ENCODE measurements at places on chromosomes 6 and 20.

- H3K27me3 ChIP-seq, result no peaks in the 10 kb centered on the region
- no peaks in the 10 kb centered on the region for H3K4me1 ChIP-seq
- no peak overlapping the region for H3K4me3 ChIP-seq
- no peaks in the 10 kb centered on the region for H3K36me3 ChIP-seq
- H3K27ac ChIP-seq, result no peak overlapping the region
Measured at GRCh38 chr6:49913636-49914375, 47.5 kb upstream of the CRISP1 start.

DNA sequence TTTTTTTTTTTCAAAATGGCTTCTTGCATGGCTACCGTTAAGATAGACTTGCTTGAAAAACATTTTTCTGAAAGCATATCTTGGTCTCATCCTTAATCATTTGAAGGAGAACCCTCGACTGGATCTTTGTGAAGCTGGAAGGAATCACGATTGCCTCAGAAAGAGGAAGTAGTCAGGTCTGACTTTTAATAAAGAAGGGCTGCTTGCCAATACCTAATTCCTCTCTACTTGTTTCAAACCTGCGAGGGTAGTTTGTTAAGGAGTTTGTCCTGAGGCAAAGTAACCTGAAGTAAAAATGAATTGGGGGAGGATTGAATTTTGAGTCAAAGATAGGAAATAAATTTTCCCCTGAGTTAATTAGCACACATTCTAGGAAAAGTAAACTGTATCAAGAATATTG, 288.1 kb upstream of the MAP3K7 start:
- no peaks in the 10 kb centered on the region for H3K36me3 ChIP-seq
- H3K4me1 ChIP-seq, result no peaks in the 10 kb centered on the region
- H3K27ac ChIP-seq, result no peak overlapping the region
- no peak overlapping the region for H3K4me3 ChIP-seq
- DNase-seq, result no peak

- no peaks in the 10 kb centered on the region for H3K4me1 ChIP-seq
- H3K4me3 ChIP-seq, result no peak overlapping the region
- H3K27ac ChIP-seq, result no peak overlapping the region
- no peaks in the 10 kb centered on the region for H3K27me3 ChIP-seq
Measured at GRCh38 chr20:15831201-15831600, 742.0 kb downstream of the KIF16B start.

DNA sequence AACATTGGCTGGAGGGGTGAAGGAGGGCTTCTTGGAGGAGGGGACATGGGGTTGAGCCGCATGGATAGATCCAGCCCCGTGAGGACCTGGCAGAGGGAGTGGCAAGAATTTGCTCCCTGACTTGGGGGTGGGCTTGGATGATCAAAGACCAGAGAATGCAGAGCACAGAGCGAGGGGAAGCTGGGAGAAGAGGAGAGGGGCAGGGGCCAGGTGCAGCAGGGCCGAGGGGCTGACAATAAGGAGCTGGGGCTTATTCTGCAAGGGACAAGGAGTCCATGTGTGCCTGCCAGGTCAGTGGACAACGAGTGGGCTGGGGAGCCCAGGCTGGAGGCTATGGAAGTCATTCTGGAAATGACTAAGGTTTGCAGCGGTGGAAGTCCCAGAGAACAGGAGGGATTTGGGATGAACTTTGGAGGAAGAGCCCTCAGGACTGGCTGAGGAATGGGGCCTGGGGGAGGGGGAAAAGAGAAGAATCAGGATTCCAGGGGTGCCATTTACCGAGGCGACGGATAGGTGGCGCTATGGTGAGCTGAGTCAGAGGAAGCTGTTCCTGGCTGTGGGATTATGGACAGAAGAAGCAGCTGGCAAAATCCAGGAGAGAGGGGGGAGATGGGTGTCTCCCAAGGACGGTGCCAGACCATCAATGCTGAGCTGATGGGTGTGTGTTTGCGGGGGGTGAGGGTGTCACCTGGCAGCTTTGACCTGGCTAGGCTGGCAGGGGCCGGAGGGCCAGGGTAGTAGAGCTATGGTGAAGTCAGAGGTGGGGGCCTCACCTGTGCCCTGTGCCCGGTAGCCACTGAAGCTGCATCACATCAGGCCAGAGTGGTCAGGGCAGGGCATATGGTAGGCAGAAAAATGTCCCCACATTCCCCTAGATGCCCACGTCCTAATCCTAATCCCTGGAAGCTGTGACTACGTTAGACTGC, 7.8 kb downstream of the KCNG1 start:
- H3K4me1 ChIP-seq, result no peaks in the 10 kb centered on the region
- peaks cover 37% of the 10 kb centered on the region for H3K27me3 ChIP-seq
- H3K4me3 ChIP-seq, result no peak overlapping the region

GRCh38 chr6:11963756-11964500, 48.2 kb upstream of the HIVEP1 start:
- H3K4me3 ChIP-seq, result no peak overlapping the region

GRCh38 chr6:4670290-4670689, 105.9 kb upstream of the CDYL start:
- no peaks in the 10 kb centered on the region for H3K4me1 ChIP-seq
- DNase-seq, result no peak
- peaks cover 5% of the 10 kb centered on the region for H3K27me3 ChIP-seq

DNA sequence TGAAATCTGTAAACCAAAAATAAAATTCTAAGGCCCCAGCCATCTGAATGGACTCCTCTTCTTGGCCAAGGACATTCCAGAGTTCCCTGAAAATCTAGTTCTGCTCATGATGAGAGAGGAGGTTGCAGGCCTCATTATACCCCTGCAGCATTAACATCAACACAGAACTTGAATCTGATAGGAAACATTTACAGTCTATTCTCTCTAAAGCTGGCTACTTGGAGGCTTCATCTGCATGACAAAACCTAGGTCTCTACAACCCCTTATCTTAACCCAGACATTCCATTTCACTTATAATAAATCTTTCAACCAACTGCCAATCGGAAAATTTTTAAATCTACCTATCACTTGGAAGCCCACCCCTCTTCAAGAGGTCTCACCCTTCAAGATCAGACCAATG, 15.7 kb downstream of the RTN4IP1 start:
- no peak overlapping the region for H3K4me3 ChIP-seq
- peaks cover 43% of the 10 kb centered on the region for H3K4me1 ChIP-seq
- peak overlapping the region; percentile 80 for H3K27ac ChIP-seq
- no peak for DNase-seq
- H3K36me3 ChIP-seq, result peaks cover 26% of the 10 kb centered on the region

DNA sequence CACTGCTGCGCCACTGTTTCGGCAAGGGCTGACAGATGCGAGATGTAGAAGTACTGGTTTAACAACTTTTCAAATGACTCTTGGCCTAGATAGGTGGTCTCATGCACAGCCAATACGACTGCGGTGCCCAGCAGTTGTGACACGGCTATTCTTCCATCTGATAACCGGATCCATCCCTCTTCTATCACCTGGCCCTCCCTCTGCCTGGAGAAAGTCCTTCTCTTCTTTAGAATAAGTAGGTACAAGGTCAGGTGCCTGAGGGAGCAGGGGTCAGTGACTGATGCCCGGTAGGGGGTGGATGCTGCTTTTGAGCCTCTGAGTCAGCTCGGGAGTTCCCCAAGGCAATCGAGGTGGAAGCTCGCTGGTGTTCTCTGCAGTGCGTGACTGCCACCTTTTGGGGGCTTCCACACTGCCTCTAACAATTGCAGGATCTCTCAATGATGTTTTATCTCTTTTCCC, 166.8 kb upstream of the GRIK2 start:
- no peaks in the 10 kb centered on the region for H3K36me3 ChIP-seq
- H3K27ac ChIP-seq, result no peak overlapping the region
- no peak for DNase-seq
- H3K27me3 ChIP-seq, result no peaks in the 10 kb centered on the region
- H3K4me1 ChIP-seq, result no peaks in the 10 kb centered on the region

DNA sequence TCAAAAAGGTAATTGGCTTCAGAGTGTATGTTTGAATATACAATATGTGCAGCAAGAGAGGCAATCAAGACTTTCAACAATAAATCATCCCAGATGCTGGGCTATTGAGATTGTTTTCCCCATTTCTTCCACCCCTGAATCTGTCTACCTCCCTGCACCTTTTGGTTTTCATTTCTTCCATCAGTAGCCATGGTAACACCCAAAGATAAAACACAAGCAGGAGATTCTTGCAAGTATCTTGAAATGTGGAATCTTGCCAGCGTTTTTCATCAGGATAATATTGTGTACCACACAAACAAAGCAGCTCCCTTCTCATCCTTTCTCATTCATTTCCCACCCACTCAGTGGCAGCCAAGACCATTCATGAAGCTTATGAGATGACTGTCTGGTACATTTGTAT, 73.0 kb upstream of the NRSN1 start:
- H3K36me3 ChIP-seq, result no peaks in the 10 kb centered on the region
- no peaks in the 10 kb centered on the region for H3K4me1 ChIP-seq
- no peak overlapping the region for H3K27ac ChIP-seq
- no peaks in the 10 kb centered on the region for H3K27me3 ChIP-seq
- no peak for DNase-seq

GRCh38 chr6:156280065-156280464, 497.1 kb upstream of the ARID1B start:
- no peak overlapping the region for H3K27ac ChIP-seq
- no peaks in the 10 kb centered on the region for H3K27me3 ChIP-seq
- no peak overlapping the region for H3K4me3 ChIP-seq
- no peaks in the 10 kb centered on the region for H3K36me3 ChIP-seq
- H3K4me1 ChIP-seq, result no peaks in the 10 kb centered on the region
- DNase-seq, result no peak

DNA sequence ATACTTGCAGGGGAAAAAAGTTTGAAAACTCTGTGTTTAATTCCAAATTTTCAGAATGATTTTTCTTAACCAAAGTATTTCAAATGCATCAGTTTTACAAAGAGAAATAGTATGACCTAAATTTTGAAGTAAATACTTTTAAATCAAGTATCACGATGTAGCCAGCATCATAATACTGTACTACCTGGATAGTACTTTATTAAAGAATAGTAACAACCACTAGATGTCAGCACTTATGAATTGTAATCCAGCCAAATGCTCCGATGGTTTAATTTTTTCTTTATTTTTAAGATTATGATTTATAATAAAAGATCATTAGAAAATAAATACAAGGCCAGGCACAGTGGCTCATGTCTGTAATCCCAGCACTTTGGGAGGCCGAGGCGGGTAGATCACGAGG, 37.2 kb upstream of the HACE1 start:
- no peak overlapping the region for H3K4me3 ChIP-seq
- H3K27ac ChIP-seq, result no peak overlapping the region
- DNase-seq, result no peak
- no peaks in the 10 kb centered on the region for H3K36me3 ChIP-seq
- peaks cover 12% of the 10 kb centered on the region for H3K27me3 ChIP-seq

- H3K4me1 ChIP-seq, result peaks cover 53% of the 10 kb centered on the region
- H3K27me3 ChIP-seq, result no peaks in the 10 kb centered on the region
- H3K4me3 ChIP-seq, result no peak overlapping the region
- peaks cover 25% of the 10 kb centered on the region for H3K36me3 ChIP-seq
Measured at GRCh38 chr6:6610031-6610591, 21.6 kb downstream of the LY86 start.

- H3K36me3 ChIP-seq, result no peaks in the 10 kb centered on the region
- peaks cover 2% of the 10 kb centered on the region for H3K27me3 ChIP-seq
Measured at GRCh38 chr20:23928788-23929187, 49.2 kb upstream of the CST5 start.

DNA sequence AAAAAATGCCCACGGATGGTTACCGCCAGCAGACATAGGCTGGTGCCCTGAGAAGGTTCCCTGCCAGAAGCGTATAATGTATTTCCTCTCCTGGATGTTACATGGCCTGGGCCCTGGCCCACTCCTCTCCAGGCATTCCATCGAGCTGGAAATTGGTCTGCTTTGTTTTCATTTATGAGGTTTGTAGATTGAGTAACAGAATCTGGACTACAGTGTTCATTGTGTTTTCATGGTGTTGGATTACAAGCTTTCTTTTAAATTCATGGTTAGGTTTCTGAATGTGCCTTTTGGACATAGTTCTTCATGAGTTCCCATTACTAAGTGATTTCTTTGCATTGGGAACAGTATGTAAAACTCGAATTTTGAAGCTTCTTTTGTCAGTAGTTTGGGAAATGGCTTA, 6.4 kb downstream of the TIAM2 start:
- H3K27me3 ChIP-seq, result peaks cover 21% of the 10 kb centered on the region
- H3K4me1 ChIP-seq, result peaks cover 3% of the 10 kb centered on the region
- no peaks in the 10 kb centered on the region for H3K36me3 ChIP-seq
- H3K4me3 ChIP-seq, result no peak overlapping the region
- no peak overlapping the region for H3K27ac ChIP-seq
- no peak for DNase-seq

- H3K27me3 ChIP-seq, result peaks cover 67% of the 10 kb centered on the region
- peaks cover 10% of the 10 kb centered on the region for H3K4me1 ChIP-seq
- no peak for DNase-seq
- H3K27ac ChIP-seq, result no peak within 1 kb of the TSS
- peaks cover 2% of the 10 kb centered on the region for H3K36me3 ChIP-seq
Measured at GRCh38 chr20:23049201-23050075, at the start of gene THBD. Gene THBD, minus strand, starts transcription at chr20:23049672. Its CDS starts 168 bp downstream, at chr20:23049504.

DNA sequence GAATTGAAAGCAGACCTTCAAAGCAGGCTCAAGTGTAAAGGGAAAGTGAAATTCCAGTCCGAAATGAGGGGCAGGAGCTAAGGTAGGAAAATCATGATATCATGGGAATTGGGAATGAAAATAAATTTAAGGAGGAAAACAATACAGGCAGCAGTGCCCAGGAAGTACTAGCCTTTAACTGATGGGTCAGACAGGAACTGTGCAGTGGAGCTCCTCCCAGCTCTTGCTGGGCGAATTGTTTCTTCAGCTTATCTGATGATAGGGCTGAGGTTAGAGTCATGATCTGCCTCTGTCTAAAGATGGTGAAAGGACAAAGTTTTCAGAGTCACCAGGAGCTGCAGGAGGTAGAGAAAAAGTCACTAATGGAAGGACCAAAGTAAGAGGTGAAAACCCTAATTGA, 457.9 kb upstream of the PTCHD4 start:
- H3K4me1 ChIP-seq, result no peaks in the 10 kb centered on the region
- H3K27me3 ChIP-seq, result no peaks in the 10 kb centered on the region
- H3K4me3 ChIP-seq, result no peak overlapping the region
- no peak for DNase-seq
- no peak overlapping the region for H3K27ac ChIP-seq

GRCh38 chr6:108106261-108106660, 31.7 kb upstream of the OSTM1 start:
- H3K36me3 ChIP-seq, result no peaks in the 10 kb centered on the region
- H3K27me3 ChIP-seq, result peaks cover 26% of the 10 kb centered on the region
- H3K4me3 ChIP-seq, result no peak overlapping the region
- DNase-seq, result no peak
